IMR-90 (cell line): ENCODE measurements at places on chromosomes 12 and 14.
A peak's percentile ranks its signal among the peaks of the same experiment; 100 is the strongest.

GRCh38 chr12:58496411-58497190 lies 423.7 kb downstream of the LRIG3 start:
- peak; percentile 30 for DNase-seq

DNA sequence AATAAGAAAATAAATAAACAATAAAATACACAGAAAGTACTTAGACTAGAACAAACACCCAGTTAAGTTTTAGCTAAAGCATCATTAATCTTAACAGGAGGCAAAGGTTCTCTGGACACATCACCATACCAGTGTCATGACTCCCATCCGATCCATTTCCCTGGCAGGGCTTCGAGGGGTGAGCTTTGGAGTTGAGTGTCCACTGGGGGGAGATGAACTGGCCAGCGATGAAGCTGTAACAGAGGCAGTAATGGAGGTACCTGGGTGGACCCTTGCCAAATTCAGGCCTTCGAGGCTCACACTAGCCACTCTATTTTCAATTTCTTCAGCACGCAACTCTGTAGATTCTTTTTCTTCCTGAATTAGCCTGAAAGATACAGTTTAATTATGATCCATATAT lies 269.5 kb downstream of the ACSS3 start:
- no peak for DNase-seq

GRCh38 chr14:104243200-104243599 lies 104.8 kb downstream of the KIF26A start:
- no peak for DNase-seq

DNA sequence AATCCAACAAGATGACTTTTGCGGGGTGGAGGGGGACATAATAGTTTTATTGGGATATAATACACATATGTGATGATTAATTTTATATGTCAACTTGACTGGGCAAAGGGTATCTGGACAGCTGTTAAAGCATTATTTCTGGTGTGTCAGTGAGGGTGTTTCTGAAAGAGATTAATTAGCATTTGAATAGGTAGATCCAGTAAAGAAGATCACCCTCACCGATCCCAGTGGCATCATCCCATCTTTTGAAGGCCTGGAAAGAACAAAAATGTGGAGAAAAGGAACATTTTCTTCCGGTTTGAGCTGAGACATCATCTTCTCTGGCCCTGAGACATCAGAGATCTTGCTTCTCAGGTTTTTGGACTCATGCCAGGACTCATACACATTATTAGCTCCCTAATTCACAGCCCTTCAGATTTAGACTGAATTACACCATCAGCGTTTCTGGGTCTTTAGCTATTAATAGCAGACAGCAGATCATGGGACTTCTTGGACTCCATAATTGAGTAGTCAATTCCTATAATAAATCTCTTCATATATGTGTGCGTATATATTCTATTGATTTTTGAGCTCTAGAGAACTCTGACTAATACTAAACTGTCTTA lies 283.6 kb downstream of the PCNX1 start:
- DNase-seq: no peak

GRCh38 chr12:102565555-102565954 lies 85.2 kb upstream of the IGF1 start:
- DNase-seq: no peak

GRCh38 chr12:124073356-124074035 lies 100.5 kb downstream of the ZNF664 start:
- DNase-seq: no peak

DNA sequence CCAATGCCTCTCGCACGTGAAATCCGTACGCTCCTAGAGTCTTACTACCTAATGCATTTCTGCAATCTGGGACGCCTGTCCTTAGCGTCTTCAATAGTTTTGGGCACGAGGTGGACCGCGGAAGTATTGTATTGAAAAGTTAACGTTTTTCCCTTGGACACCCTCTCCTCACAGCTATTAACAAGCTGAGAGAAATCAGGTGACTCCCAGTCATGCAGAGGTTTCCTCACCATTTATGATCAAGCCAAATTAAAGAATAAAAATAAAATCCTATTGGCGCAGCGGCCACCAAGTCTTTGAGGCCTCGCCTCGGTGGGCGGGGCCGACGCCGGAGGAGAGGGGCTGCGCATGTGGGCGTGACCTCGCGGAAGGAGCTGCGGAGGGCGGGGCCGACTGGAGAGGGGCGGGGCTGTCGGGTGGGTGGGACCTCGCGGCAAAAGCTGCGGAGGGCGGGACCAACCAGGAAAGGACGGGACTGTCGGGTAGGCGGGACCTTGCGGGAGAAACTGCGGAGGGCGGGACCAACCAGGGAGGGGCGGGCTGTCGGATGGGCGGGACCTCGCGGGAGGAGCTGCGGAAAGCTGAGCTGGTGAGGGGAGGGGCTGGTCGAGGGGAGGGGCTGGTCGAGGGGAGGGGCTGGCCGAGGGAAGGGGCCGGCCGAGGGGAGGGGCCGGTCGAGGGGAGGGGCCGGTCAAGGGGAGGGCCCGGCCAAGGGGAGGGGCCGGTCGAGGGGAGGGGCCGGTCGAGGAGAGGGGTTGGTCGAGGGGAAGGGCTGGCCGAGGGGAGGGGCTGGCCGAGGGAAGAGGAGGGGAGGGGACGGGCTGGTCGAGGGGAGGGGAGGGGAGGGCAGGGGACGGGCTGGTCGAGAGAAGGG lies 1.1 kb upstream of the PPP2R5C start:
- DNase-seq: peak; percentile 98

DNA sequence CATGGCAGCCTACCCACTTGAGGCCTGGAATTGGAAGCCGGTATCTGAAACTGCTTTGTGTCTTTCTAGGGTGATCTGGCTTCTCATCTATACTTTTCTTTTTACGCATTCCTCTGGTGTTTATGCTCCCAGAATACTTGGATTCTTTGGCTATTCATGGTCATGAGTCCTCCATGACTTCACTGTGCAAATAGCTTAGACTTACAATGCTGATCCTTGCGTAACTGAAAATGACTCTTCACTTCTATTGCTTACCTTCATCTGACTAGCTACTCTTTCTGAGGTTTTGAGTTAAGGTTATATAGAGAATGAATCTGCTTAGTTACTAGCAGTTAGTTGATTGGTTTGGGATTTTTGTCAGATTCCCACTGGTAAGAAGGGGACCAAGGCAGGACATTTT lies 121.7 kb upstream of the NOVA1 start:
- DNase-seq: peak; percentile 38
